SK-MEL-5 (cell line): ENCODE measurements at places on chromosomes 16 and 17. TPM values are rescaled to one million over a fixed set of nuclear protein-coding genes. Genes with fewer than 3 reads are reported as not detected.

DNA sequence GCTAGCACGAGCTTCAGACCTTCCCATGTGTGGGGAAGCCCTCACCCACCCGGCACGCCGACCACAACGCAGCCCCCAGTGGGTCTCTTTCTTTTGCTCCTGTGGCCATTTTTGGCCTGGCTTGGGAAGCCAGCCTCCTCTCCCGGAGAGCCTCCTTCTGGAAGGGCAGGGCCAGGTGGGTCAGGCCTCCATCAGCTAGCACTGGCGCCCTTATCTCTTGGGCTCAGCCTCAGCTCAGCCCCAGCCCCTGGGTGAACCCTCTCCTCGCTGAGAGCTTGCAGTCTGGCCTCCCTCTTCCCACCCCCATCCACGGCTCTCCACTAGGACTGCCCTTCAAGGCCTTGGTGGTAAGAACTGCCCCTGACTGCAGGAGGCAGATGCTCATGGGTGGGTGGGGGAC, 14.7 kb upstream of the JPH3 start:
- no peak for DNase-seq

DNA sequence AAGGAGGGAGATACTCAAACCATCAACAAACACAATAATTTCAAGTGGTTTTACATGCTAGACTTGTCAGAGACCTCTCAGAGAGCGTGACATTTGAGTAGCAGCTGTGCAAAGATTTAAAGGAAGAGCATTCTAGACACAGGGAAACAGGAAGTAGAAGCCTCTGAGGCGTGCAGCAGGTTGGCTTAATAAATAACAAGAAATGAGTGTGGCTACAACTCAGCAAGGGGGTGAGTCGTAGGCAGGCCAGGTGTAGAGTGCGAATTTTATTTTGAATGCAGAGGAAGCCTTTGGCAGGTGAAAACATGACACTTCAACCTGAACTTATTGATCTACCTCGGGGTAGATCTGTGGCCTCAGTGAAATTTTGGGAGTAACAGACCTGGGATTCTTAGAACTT, 73.2 kb upstream of the MRTFB start:
- DNase-seq = no peak

GRCh38 chr17:2624292-2624731, 30.9 kb downstream of the PAFAH1B1 start:
- DNase-seq = no peak

GRCh38 chr16:66740010-66740409, 11.4 kb downstream of the DYNC1LI2 start:
- peak; percentile 69 for DNase-seq

CCL23 gene
- total RNA-seq = not detected in 2 replicates

ACD gene
- total RNA-seq = 17.4 and 18.3 TPM in 2 replicates

- no peak for DNase-seq
Measured at GRCh38 chr17:50173335-50173941, 7.6 kb downstream of the SGCA start.

DNA sequence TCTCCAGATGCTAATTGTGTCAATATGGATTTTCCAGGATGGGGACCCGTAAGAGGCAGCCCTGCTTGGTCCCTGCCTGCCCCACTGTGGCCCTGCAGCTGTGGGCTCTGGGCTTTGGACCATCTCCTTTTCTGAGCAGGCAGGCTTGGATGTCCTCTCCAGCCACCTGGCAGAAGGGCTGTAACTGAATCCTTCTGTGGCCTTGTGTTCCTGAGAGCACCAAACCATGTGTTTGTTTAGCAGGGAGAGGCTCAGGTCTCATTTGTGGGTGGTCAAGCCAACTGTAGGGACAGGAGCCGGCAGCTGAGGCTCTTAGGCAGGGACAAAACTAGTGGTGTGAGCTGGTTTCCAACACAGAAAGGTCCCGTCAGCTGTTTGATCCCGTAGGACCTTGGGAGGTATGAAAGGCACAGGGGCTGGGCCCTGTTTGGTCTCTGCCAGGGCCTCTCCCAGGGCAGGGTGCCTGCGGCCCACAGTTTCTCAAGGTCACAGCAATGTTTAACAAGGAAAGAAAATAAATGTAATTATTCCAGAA, 18.5 kb downstream of the SEC14L5 start:
- DNase-seq = no peak

NETO2 gene
- 53.7 and 64.0 TPM in 2 replicates for total RNA-seq

- DNase-seq = no peak
Measured at GRCh38 chr17:82789051-82789592, 37.3 kb downstream of the TBCD start.

GRCh38 chr16:1960665-1961630, 1.6 kb downstream of the NDUFB10 start:
- DNase-seq = peak; percentile 55

DNA sequence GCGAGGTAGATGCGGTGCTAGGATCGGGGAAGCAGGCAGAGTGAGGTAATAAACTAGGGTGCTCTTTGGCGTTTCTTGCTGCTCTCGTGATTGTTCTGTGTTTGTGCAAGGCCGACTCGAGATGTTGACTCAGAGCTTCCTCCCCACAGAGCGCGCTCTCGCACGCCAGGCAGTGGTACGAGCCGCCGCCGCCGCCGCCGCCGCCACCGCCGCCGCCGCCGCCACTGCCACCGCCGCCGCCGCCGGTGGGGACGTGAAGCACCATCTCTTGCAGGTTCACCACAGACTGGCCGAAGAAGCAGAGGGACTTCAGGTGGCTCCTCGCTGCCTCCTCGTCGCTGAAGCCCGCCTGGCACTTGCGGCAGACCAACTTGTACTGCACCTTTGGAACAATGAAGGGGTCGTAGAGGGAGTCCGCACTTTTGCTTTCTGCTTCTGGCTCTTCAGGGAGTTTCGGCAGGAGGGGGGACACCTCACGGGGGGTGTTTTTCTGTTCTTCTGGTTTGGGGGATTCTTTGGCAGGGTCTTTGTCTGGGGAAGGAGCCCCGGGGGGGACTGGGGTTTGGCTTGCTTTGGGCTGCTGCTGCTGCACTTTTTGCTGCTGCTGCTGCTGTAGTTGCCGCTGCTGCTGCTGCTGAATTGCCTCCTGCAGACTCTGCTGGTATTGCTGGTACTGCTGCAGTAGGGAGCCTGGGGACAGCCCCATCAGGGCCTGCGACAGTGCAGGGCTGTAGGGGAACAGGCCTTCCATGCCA, 260.2 kb downstream of the ZFHX3 start:
- peak; percentile 65 for DNase-seq

DNA sequence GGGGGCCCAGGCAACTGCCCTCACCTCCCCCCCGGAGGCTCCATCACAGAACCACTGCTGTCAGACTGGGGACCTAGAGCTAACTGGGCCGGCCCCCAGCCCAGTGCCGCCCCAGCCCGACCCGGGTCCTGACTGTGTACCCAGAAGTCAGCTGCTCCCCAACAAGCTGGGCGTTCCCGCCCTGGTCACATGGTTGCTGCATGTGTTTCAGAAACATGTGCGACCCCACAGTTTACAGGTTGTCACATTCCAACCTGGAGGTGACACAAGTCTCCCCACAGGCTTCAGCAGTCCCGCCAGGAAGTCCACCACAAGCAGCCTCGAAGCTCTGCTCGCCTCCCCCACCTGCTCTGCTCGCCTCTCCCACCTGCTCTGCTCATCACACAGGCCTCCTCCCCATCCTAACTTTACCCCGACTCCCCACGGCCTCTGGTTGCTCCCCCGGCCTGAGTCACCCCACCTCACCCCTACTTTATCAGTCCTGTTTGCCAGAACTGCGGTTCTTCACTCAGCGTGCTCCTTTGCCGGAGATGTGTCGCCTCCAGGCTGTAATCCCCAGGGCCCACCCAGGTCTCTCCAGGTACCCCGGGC, 968 bp downstream of the MRPL28 start:
- no peak for DNase-seq

GRCh38 chr17:50508573-50509460, 578 bp downstream of the MYCBPAP start:
- no peak for DNase-seq

CTF1 gene
- total RNA-seq = 0.13 and 0.29 TPM in 2 replicates

DNA sequence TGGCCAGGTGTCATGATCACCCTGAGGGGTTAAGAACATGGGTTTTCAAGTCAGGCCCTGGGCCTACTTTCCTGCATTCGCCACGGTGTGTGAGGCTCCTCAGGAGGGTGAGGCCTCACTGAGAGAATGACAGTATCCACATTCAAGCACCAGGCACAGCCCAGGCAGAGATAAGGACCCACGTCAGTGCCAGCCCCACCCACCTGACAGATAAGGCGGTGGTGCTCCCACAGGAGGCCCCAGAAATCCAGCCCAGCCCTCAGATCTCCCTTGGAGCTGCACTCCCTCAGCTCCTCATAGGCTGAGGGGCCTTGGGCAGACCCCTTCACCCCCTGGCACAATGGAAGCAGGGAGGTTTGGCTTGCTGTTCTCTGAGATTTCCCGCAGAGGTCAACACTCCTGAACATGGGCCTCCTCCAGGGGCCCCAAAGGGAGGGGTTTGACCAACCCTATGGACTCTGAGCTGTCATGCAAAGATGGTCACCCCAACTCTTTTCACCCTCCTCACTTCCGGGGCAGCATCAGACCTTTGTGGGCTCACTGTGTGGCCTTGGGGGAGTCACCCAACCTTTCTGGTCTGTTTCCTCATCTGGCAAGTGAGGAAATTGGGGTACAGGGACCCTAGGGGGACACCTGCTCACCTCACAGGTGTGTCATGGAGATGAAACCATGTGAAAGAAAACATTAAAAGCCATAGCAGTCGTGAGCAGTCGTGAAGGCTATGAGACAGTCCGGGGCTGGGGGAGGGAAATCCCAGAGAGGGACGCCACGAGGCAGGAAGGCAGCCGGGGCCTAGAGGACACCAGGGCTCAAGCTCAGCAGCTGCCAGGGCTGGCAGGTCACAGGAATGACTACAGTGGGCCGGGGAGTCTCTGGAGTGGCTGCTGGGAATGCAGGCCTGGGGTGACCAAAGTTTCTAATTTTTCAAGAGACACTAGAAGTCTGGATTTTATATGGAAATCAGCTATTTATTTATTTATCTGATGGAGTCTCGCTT, 15.4 kb downstream of the PLLP start:
- no peak for DNase-seq

GRCh38 chr16:67117716-67118115, 8.0 kb downstream of the PHAF1 start:
- DNase-seq = no peak

GRCh38 chr17:68612923-68613292, 11.7 kb upstream of the FAM20A start:
- no peak for DNase-seq

SLC13A2 gene
- not detected in 2 replicates for total RNA-seq

- DNase-seq = no peak
Measured at GRCh38 chr16:879986-880385, 79.5 kb upstream of the GNG13 start.

DNA sequence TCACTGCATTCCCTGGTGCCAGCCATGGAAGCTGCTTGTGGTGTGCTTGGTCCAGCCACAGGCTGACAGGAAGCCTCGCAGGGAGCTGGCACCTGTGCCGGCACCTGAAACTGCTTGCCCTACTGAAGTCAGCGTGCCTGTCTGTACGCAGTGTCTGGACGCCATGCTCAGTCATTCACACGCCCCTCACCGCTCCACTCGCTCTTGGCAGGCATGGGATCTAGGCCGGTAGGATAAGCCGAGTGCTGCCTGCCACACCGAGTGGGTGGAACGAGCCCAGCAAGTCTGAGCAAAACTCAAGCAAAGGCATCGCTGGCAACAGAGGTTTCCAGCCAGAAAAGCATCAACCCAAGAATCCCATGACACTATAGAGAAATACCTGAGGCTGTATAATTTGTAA, 350.6 kb downstream of the CDH11 start:
- no peak for DNase-seq

DNA sequence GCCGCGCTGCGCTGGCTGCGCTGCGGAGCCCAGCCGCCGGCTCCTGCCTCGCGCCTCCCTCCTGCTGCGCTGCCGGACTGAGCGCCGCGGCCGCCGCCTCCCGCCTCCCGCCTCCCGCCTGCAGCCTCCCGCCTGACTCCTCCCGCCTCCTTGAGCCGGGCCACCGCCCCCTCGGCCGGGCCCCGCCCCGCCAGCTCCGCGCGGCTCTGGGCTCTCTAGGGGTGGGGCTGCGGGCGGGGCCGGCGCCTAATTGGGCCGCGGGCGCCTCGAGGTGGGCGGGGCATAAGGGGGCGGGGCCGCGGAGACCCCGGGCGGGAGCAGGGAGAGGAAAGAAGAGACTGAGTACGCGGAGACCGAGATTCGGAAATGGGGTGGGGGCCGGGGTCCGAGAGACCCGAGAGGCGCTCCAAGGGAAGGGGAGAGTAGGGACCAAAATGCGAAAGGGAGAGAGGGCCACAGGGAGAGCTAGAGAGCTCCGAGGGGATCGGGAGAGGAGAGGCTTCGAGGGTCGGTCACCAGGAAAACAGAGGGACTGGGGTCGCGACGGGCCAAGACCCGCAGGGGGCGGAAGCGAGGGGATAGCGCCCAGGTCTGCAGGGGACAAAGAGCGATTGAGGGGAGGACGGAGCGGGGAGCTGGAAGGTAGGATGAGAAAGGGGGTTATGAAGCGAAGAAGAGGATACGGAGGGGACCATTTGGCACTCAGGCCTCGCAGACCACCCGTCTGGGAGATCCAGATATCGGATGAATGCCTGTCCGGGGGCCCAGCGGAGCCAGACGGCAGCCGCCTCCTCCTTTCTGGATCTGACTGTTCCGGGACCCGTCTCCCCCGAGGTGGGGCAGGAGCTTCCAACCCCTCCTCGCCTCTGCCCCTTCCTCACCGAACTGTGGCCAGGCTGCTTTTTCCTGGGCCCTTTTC, at the start of gene C1QL1:
C1QL1 (minus strand) TSS at position 79 of the 919 bp plus-strand sequence. CDS start 255 bp downstream, outside the sequence.
- peak; percentile 90 for DNase-seq

DNA sequence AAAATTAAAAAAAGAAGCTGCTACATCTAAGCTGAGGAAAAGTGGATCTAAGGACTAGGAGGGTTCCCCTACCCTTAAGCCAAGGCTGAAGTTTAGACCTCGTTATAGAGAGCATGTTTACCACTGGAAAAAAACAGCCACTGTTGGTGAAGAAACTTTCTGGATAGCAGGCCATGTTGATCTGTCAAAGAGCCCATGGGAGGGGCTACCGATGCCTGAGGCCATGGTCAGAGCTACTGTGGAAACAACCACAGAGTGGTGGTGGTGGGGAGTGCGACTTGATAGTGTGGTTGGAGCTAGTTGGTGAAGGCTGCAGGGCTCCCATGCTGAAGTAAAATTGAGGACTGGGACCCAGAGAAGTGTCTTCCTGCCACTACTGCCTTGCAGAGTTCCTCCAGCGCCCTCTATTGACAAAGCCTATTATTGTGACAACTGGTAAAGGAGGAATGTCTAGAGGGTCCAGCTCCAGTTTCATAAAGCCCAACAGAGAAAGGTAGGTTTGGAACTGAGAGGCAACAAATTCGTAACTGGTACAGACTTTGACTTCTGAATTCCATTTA, 12.7 kb upstream of the FAM20A start:
- DNase-seq = peak; percentile 95

GRCh38 chr17:2202302-2202995, 101.1 kb downstream of the SMG6 start:
- no peak for DNase-seq

GP1BA gene
- total RNA-seq = not detected in 2 replicates

PRSS53 gene
- 0.40 and 0.50 TPM in 2 replicates for total RNA-seq

DNA sequence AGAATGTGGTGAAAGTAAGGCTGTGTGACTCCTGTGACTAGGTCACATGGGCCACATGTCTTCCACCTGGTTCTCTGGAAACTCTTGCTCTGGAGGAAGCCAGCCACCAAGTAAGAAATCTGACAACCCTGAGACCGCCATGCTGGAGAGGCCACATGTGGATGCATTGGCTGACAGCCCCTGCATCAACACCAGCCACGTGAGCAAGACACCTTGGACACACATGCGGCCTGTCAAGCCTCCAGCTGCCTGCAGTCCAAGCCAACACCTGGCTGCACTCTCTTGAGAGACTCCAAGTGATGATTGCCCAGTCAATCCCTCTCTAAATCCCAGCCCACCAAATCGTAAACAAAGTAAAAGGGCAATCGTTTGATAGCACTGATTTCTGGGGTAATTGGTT, 112.6 kb downstream of the FOXL1 start:
- no peak for DNase-seq

- no peak for DNase-seq
Measured at GRCh38 chr17:61479493-61480413, 27.5 kb downstream of the TBX4 start.

- DNase-seq = no peak
Measured at GRCh38 chr17:62778990-62779681, 29.0 kb downstream of the MARCHF10 start.
